ENCODE measurements at places on chromosomes 11 and 22.

DNA sequence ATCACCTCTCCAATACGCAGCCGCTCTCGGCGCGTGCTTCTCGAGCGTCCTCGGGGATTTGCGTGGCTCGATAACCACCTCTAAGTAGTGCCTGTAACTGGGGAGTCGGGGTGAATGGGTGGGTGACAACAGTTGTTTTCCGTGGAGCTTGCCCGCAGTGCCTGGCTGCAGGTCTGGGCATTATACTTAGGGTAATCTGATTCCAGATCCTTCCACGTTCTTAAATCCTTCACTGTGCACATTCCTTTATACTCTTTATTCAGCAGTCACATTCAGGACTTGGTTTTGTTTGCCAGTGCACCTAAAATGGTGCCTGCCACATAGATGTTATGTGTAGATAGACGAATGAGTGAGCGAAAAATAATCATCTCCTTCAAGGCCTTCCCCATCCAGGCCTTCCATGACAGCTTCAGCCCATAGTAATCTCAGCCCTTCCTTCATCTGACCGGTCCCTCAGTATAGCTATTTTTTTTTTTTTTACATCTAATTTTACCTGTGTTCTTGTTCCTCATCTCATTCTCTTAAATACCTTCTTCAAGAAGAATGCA, 602 bp downstream of the NAT10 start:
- DNase-seq = no peak

- no peak for DNase-seq
These were observed 52.1 kb upstream of the HTATIP2 start for GRCh38 chr11:20311444-20311843.

GRCh38 chr11:69121621-69122325, 34.0 kb upstream of the SMIM38 start:
- DNase-seq = no peak

DNA sequence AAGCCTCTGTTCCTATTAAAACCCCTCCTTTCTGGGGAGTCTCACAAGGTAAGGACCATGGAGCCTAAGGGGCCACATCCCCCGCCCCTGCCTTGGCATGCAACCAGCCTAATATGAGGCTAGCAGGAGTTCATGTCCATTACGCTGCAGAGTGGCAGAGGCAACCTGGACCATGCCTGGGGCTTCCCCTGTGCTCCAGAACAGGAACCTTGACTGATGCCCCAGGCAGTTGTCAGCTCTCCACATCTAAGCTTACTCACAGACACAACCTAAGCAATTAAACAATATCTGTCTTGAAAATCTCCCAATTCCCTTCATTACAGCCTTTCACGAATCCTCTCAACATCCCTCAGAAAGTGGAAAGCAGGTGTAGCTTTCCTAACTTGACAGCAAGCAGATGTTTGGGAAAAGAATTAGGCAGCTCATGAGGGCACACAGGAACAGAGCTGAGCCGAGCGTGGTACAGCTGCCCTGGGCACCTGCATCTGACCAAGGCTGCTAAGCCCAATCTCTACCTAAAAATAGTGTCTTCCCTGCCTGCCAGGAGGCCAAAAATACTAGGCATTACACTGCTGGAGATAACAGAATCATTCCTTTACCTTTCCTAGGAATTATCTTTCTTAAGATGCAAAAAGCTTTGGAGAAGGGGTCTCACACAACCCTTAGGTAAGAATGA, 20.8 kb downstream of the C11orf71 start:
- DNase-seq = no peak

- no peak for DNase-seq
These were observed 66.7 kb upstream of the MYEOV start for GRCh38 chr11:69227271-69227670.

GRCh38 chr22:48630433-48630754, 1197.3 kb downstream of the BRD1 start:
- DNase-seq = no peak

- no peak for DNase-seq
These were observed 20.5 kb upstream of the SYT12 start for GRCh38 chr11:67002297-67002913.

- DNase-seq = no peak
These were observed 140.4 kb upstream of the ARHGAP42 start for GRCh38 chr11:100546714-100547113.

GRCh38 chr22:36151006-36151595, 9.5 kb downstream of the APOL3 start:
- no peak for DNase-seq

DNA sequence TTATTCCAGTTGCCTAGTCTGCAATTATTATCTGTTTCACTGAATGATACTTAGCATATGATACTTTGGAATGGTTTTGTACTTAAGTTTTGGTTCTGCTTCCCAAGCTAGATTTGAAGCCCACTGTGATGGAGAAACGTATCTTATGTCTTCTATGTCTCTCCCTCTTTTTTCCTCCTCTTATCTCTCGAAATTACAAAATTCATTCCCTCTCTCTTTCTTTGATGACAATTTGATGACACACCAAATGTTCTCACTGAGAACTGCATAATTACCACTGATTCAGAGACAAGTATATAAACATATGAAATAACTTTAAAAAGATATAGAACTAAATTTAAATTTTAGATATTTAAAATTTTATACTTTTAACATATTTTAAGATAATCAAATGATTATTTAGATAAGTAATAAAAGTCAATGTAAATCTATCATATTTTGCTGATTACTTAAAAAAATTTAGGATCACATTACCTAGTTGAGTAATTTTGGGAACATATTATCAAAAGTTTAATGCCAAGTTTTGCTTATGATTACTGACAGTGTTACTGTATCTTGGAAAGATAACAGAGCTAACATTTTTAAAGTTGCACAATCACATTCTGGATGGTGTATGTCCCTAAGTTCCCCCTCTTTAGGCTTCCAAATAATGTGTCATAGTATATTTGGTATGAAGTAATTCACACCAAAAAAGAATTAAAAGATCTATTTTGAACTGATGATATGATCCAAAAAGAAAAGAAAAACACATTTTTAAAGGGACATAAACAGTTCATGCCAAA, 255.3 kb downstream of the SBF2 start:
- no peak for DNase-seq

Measured in stimulated activated CD8-positive, alpha-beta memory T cell treated with anti-CD3 and anti-CD28 coated beads, Interleukin-4, amount 100 ng/mL, for 48 hours (primary cell).